Stimulated activated CD8-positive, alpha-beta memory T cell treated with anti-CD3 and anti-CD28 coated beads, Interleukin-12 subunit alpha, Interleukin-12 subunit beta, amount 100 ng/mL, for 4 hours (primary cell): ENCODE measurements at places on chromosomes 6 and 20.

- no peak for DNase-seq
Measured at GRCh38 chr6:52908526-52908925, 972 bp downstream of the GSTA3 start.

GRCh38 chr6:47524136-47524845 is 46.7 kb downstream of the CD2AP start:
- DNase-seq: no peak

DNA sequence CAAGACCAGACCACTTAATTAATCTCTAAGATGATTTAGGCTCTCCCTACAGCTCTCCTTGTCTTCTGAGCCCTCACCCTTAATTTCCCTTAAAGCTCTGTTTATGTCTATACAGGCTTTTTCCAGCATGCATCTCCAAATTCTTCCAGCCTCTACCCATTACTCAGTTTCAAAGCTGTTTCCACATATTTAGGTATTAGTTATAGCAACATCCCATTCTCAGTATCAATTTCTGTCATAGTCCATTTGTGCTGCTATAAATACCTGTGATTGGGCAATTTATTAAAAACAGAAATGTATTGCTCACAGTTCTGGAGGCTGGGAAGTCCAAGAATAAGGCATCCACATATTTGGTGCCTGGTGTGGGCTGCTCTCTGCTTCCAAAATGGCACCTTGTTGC is 2.3 kb upstream of the SERPINB1 start:
- DNase-seq: no peak

- no peak for DNase-seq
Measured at GRCh38 chr6:41579088-41579610, 33.0 kb downstream of the FOXP4 start.

- no peak for DNase-seq
Measured at GRCh38 chr6:16854986-16855385, 93.7 kb upstream of the ATXN1 start.

DNA sequence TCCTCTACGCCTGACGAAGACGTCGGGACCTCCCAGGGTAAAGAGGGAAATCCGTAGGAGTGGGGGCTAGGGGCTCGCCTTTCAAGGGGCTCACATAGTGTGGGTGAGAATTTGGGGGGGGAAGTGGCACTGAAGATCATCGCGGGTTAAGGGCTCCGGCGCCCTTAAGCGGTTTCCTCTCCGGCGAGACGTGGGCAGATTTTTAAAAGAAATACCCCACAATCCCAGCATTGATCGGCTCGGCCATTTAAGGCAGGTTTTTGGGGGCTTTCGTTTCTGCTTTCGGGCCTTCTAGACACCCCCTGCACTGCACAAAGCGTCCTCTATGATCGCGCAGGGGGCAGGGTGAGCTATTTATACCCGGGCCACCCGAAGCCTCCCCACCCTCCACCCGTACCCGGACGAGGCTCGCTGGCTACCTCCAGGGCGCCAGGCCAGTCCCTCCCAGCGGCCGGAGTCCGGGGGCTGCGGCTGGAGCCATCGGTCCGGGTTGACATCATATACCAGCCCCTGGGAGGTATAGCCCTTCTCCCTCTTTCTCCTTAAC is 1.2 kb downstream of the NKX2-2 start:
- no peak for DNase-seq

- no peak for DNase-seq
Measured at GRCh38 chr6:137104926-137105325, 60.2 kb upstream of the IL20RA start.

DNA sequence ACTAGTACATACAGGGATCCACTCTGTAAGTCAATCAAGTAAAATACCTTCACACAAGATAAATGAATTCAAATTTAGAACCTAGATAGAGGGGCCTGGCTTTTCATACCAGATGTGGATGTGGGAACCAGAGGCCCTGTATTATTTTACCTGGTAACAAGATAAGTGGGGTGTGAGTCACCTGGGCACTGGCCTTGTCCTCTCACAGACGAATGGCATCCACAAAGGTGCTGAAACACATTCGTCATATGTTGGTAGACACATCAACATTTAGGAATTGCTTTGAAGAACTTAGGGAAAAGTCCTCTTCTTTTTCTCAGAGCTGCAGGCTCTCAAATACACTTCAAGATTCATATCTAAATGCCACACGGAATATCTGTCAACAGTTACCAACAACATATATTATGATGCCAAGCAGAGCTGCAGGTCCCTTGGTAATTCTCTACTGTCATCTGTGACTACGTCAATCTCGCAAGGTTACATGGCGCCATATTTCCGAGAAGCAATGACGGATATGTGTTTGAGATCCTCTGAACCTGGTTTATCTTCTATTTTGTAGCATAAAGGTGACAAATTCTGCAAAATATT is 618.6 kb downstream of the EPM2A start:
- no peak for DNase-seq

GRCh38 chr6:46626228-46626909 is 26.2 kb downstream of the CYP39A1 start:
- DNase-seq: no peak
